ENCODE measurements at places on chromosomes 4 and X.
A peak's percentile ranks its signal among the peaks of the same experiment; 100 is the strongest.

- peak; percentile 5 for DNase-seq
These were observed 152.5 kb upstream of the PJA1 start for GRCh38 chrX:69317721-69318120.

- no peak for DNase-seq
These were observed 8.6 kb downstream of the SHOX start for GRCh38 chrX:639151-639550.

DNA sequence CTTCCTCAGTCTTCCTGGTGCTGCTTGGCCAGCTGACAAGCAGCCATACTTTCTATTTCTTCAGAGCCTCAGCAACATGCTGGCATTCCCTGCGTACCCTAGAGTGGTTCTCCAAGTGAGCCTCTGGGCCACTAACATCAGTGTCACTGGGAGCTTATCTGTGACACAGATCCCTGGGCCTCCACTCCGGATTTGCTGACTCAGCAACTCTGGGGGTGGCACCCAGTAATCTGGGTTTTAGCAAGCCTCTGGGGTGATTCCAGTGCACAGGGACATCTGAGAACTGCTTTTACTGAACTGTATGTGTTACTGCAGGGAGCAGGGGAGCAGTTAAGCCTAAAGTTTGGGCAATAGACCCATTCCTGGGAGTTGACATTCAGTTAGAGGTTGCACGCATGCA, 28.2 kb upstream of the HMGB3 start:
- no peak for DNase-seq

DNA sequence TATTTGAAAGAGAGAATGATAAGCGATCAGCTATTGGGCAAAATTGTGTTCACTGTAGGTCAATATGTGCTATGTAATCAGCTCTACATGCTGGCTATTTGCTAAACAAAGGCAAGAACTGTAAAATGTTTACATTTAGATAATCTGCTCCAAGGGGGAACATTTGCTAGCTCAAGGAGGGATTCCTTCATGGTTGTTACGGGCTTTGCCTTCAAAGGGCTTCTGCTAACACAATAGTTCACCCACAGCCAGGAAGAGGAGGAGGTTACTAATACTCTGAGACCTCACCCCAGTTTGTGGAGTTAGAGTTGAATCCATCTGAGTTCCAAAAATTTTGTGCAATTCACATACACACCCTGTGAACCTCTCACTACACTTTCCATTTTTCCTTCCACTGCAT, 107.6 kb upstream of the BMP3 start:
- DNase-seq: no peak

DNA sequence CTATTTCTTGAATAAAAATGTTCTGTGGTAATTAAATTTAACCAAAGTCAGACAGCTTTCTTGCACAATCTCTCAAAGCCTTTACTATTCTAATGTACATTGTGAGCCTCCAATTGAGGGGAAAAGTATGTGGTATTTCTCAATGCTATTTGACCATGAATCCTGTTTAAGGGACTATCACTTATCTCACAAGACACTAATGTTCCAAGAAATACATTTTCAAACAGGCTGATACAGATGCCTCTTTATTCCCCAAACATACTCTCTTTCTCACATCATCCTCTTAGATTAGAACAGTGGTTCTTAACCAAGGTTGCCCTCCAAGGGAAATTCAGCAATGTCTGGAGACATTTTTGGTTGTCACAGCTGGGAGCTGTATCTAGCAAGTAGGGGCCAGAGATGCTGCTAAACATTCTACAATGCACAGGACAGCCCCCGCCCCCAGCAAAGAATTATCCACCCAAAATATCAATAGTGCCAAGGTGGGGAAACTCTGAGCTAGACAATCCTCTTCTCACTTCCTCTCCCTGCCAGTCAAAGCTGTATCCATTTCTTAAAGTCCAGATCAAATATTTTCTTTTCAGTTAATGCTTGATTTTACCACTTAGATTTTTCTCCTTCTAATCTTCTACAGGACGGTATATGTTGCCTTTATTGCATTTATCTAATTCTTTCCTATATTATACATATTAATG, 129.2 kb upstream of the TRIM2 start:
- DNase-seq: no peak

GRCh38 chrX:17405225-17405969, 30.4 kb downstream of the NHS start:
- no peak for DNase-seq

GRCh38 chr4:72875138-72875537, 194.4 kb downstream of the COX18 start:
- DNase-seq: no peak

- no peak for DNase-seq
These were observed 27.8 kb downstream of the ADD1 start for GRCh38 chr4:2871466-2871865.

DNA sequence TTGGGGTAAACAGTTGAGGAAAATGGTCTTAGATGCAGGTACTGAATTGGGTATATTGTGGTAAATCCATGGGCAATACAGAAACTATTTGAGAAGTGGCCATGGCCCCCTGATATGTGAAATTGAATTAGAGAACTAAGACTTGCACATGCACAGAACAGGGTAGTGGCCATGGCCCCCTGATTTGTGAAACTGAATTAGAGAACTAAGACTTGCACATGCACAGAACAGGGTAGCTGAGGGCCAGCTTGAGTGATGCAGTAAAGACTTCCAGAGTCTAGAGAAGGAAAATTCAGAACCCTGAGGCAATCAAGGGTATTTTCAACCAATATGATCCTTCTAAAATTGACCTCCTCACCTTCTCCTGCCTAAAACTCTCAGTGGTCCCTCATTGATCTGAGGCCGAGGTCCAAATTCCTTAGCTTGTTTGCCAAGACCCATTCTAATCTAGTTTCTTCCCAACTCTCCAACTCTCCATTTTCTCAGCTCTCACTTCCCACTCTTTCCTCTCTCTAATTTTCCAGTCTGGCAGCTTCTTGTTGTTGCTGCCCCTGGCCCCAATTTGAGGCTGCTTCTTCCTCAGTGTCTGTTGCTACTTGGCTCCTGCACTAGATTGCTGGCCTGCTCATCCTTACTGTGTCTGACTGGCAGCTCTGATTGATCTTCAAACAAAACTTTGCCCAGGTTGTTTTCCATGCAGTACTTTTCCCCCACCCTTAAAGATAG, 72.4 kb downstream of the FRAS1 start:
- DNase-seq: no peak

DNA sequence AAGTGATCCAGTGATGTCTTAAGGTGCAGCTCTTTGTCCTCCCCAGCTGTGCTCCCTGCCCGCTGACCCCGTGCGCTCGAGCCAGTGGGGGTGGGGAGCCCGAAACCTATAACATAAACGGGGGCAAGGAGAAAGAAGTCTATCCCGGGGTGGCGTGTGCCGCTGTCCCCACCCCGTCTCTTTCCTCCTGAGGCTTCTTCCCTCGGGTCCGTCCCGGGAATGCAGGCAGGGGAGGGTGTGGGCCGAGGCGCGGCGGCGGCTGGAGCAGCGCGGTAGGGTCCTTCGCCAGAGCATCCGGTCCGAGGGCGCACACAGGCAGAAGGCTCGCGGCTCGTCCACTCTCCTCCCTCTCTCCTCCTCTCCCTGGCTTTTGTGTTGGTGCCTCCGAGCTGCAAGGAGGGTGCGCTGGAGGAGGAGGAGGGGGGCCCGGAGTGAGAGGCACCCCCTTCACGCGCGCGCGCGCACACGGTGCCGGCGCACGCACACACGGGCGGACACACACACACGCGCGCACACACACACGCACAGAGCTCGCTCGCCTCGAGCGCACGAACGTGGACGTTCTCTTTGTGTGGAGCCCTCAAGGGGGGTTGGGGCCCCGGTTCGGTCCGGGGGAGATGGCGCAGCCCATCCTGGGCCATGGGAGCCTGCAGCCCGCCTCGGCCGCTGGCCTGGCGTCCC, at the start of gene RAB33A:
Gene RAB33A (plus strand): TSS at position 517 of the 681 bp plus-strand sequence. CDS start 101 bp downstream, at position 618.
- no peak for DNase-seq

GRCh38 chr4:98744372-98745150, 86.2 kb upstream of the TSPAN5 start:
- DNase-seq: no peak

- DNase-seq: no peak
These were observed 3.5 kb upstream of the RNF212 start for GRCh38 chr4:1116838-1117237.

GRCh38 chr4:121669163-121669550, 27.6 kb downstream of the ANXA5 start:
- no peak for DNase-seq

DNA sequence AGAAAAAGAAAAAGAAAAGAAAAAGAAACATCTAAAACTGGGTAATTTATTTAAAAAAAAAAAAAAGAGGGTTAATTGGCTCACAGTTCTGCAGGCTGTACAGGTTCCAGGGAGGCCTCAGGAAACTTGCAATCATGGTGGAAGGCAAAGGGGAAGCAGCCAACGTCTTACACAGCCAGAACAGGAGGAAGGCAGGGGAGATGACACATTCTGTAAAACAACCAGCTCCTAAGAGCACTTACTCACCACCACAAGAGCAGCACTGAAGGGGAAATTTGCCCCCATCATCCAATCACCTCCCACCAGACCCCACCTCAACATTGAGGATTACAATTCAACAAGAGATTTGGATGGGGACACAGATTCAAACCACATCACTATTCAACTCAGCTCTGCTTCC, 36.8 kb upstream of the TMEM184C start:
- no peak for DNase-seq

DNA sequence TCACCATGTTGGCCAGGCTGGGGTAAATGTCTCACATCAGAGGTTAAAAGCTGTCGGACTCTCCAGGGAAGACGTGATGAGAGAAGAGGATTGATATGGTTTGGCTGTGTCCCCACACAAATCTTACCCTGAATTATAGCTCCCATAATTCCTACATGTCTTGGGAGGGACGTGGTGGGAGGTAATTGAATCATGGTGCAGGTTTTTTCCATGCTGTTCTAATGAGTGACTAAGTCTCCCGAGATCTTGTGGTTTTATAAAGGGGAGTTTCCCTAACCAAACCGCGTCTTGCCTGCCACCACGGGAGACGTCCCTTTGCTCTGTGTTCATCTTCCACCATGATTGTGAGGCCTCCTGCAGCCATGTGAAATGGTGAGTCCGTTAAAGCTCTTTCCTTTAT, 64.4 kb downstream of the ASMT start:
- no peak for DNase-seq

GRCh38 chrX:66728818-66729271, 90.0 kb upstream of the EDA2R start:
- peak; percentile 64 for DNase-seq

GRCh38 chr4:53497487-53498244, 93.6 kb downstream of the LNX1 start:
- no peak for DNase-seq

DNA sequence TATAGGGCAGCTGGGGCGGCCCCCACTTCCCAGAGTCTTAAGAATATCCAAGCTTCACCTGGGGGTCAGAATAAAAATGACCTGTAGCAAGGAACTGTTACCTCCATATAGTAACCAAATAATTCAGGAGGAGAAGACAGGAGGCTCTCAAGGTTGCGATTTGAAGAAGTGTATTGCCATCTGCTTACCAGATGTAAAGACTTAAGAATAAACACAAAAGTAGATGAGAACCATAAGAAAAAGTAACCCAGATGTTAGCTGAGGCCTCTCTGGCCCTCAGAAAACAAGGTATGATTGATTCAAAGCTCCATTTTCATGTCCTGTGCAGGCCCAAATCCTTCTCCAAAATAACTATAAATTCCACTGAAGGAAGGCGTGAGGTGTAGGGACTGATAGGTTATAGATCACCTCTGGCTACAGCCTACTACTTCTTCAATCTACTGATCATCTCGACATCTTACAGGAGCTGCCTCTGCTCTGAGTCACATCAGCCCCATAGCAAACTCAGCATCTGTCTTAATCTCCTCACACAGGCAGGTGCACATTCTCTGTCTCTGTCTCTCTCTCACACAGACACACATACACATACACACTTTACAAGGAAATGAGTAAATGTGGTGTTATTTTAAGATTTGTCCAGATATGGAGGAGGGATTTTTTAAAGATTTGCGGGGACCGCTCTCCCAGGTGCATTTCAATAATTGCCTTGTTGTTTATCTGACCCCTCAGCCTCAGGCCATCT, 193.9 kb upstream of the EDNRA start:
- DNase-seq: no peak

GRCh38 chr4:137238456-137239162, 293.7 kb downstream of the PCDH18 start:
- DNase-seq: peak; percentile 1

- no peak for DNase-seq
These were observed 656.9 kb upstream of the CPEB2 start for GRCh38 chr4:14345356-14345775.

DNA sequence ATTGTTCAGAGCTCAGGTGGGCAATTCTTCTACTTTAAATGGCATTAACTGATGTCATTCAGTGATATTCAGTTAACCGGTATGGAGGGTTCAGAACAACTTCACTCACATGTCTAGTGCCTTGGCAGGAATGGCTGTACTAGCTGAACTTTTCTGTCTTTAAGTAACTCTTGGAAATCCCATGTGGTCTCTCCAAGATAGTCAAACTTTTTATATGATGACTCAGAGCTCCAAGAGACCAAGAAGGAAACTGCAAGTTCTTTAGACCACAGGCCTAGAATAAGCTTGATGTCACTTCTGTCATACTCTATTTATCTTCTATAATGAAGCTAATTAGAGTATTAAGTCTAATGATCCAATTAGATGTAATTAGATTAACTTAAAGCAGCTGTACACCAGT, 24.9 kb downstream of the LHFPL1 start:
- no peak for DNase-seq

DNA sequence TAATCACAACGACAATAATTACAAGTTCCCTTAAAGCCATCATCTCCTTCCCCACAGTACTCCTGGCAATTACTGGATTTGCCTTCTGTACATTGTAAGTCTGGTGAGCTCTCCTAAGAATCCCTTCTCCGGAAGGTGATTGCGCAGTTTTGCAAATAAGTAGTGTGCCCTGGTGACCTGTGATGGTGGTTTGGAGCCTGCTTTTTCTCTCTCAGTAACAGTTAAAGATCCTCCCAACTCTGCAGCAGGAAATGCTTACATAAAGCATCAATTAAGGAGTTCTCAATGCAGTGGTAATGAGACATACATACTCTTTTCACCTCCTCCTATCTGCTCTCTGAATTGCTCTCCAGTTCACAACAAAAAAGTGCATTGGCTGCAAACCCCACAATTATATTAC, 159.7 kb downstream of the SH2D1A start:
- DNase-seq: no peak

DNA sequence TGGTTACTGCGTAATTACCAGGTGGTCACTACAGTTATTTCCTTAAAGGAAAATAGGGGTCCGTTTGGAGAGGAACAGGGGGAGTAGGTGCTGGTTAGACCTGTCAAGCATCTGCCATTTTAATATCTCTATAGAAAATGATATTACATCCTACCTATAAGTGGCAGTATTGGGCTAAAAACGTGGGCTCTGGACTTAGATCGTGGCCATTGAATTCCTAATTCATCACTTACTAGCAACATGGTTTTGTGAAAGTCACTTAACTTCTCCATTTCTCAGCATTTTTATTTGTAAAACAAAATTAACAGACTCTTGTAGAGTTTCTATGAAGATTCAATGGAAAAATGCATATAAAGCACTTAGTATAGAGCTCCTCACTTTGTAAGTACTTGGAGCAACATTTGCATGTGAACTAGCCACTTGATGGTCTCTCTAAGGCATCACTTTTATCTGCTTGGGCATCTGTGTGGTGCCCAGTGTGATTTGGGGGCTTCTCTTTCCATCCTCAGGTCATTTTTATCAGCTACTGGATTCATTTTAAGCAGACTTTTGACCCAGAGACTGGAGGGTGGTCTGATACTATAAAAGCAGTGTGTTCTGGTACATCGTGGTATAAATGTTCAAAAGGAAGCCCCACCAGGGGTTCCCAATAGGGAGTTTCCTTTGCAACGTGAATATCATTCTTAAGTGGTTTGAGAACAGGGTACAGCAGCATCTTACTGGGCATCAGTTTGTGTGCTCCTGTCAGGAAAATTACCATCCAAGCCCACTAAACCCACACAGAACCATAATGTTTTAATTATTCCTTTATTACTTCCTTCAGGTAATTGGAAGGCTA, 42.7 kb upstream of the RASSF6 start:
- DNase-seq: peak; percentile 68
